ENCODE measurements at places on chromosomes 5 and 9. TPM values are rescaled to one million over a fixed set of nuclear protein-coding genes. Genes with fewer than 3 reads are reported as not detected.
A peak's percentile ranks its signal among the peaks of the same experiment; 100 is the strongest.

SOHLH1 gene
- total RNA-seq: not detected

DND1 gene
- total RNA-seq: 1.2 TPM

GAPT gene
- total RNA-seq: not detected

NUTM2G gene
- total RNA-seq: not detected

SLC34A3 gene
- not detected for total RNA-seq

DNA sequence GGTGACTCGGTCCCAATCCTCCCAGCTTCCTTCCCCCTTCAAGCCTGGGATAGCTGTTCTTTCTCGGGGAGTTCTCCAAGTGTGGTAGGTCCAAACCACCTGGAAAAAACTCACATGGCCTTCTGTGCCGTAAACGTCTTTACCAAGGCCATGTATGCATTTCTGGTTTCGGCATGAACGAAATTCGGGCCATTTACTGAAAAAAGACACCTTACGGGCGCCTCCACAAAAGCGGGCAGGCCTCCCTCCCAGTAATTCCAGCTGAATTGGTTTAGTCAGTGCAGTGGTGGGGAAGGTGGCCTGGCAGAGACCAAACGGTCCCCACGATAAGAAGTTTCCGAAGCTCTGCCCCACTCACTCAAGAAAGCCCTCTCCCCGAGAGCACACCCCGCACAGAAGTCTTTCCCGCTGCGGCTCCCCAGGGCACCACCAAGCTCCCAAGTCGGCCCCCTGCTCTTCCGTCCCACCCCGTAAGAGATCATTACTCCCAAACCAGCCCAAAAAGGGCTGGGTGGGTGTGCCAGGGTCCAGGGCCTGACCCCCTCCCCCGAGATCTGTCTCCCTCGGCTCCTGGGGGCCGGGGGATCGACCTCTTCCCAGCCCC, 86.3 kb upstream of the MELK start:
- peak; percentile 10 for DNase-seq

- no peak for DNase-seq
These were observed 131.6 kb downstream of the SEMA6A start for GRCh38 chr5:116442931-116443551.

DNA sequence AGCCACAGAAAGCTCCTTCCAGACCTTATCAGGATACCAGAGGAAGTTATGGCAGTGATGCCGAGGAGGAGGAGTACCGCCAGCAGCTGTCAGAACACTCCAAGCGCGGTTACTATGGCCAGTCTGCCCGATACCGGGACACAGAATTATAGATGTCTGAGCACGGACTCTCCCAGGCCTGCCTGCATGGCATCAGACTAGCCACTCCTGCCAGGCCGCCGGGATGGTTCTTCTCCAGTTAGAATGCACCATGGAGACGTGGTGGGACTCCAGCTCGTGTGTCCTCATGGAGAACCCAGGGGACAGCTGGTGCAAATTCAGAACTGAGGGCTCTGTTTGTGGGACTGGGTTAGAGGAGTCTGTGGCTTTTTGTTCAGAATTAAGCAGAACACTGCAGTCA, 70.8 kb upstream of the ENTREP1 start:
- DNase-seq: no peak

DNA sequence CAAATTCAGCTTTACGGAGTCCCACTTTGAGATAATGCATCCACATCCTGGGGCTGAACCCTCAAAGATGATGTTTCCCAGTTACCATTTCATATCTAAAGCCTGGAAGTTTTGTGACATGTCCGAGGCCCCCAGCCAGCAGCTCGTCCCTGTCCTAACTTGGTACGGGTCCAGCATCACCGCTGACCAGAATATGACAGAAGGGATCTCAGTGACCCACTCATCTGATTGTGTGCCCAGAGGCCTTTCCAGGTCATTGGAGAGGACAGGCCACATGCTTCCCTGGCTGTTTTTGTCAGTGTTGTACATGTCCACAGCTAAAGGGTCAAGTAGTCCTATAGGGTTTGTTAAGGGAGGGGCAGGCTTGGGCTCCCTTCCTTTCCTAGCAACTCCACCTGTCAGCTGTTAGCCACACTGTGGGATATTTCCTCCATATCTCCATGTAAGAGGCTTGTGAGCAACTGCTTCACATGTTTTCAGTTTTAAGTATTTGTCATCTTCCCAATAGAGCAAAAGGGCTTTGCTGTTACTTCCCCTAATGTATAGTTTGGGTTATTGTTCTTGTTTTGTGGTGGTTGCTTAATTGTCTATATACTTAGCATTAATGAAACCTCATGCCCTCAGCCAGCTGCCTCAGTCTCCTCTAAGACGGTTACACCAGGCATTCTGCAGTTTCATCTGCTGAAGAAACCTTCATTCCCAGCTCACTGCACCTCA, 33.4 kb downstream of the SECISBP2 start:
- no peak for DNase-seq

Measured in T-helper 17 cell (primary cell).